Foreskin melanocyte (primary cell): ENCODE measurements at places on chromosomes 2 and 18.

- DNase-seq, result no peak
These were observed 11.4 kb downstream of the PPIL3 start for GRCh38 chr2:200877443-200877842.

- DNase-seq, result no peak
These were observed 325.8 kb upstream of the POU3F3 start for GRCh38 chr2:104528101-104528500.

DNA sequence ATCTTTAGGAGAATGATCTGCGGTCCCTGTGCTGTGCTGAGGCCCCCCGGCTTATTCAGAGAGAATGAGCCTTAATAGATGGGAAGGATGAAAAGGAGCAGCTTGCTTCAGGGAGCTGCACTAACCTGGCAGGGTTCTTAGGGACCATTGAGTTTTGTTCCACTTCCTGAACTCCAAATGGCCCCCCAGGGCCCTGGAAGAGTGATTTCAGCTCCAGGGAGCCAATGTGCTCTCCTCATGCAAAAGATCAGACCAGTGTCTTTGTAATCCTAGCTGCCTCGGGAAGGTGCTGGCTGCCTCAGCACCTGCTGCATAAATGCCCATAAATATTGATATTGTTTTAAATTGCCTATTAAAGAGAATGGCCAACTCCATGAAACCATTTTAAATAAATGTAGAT, 210.2 kb downstream of the NCK2 start:
- DNase-seq, result no peak

DNA sequence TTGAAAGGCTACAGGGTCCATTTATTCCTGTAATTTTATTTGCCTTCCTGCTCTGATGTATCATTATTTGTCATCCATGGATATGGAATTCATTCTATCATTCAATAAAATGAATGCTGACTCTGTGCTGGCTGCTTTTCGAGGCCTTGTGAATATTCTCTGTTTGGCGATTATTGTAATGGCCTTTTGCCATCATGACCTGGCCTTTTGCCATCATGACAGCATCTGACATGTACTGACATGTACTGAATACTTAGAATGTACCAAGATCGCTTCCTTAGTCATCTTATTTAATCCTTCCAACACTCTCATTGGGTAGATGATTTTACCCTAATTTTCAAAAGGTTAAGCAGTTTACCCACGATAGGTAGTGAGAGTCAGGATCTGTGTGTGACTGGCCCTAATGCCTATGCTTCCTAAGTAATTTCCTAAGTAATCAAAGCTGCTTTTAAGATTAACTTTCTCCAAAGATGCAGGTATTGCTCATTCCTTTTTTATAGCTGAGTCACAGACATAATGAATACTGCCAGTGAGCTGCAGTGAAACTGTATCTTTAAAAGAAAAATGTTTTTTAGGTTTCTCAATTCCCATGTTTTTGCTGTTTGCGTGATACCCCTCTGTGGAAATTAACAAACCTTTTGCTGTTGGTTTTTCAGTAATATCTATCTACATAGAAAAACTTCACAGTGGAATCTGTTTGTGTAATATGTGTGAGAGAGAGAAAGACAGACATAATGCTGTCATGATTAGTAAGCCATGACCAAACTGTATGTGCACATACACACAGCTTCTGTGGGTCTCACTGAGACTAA, 127.8 kb downstream of the CERS6 start:
- DNase-seq, result peak; percentile 11
